Muscle of back (tissue), 13 donors: ENCODE measurements at places on chromosomes 7 and 10.

DNA sequence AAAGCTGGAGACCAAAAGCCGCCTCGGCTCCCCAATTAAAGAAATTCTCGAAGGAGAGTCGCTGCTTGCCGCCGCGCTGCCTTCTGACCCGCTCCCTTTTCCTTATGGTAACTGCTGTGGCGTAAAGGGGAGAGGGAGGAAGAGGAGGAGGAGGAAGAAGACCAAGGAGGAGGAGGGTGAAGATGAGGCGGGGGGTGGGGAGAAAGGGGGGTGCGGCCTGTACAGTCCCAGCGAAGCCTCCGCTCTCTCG, 388 bp downstream of the CNOT4 start:
- no peak for DNase-seq

- no peak for DNase-seq
Observed at GRCh38 chr7:55502858-55503440, 69.4 kb downstream of the VOPP1 start.

- no peak for DNase-seq
Observed at GRCh38 chr10:66472156-66472555, 453.7 kb upstream of the LRRTM3 start.

GRCh38 chr10:25493122-25493893, 318.5 kb downstream of the GPR158 start:
- DNase-seq, result no peak

- DNase-seq, result no peak
Observed at GRCh38 chr7:1704811-1705738, 35.0 kb downstream of the ELFN1 start.

DNA sequence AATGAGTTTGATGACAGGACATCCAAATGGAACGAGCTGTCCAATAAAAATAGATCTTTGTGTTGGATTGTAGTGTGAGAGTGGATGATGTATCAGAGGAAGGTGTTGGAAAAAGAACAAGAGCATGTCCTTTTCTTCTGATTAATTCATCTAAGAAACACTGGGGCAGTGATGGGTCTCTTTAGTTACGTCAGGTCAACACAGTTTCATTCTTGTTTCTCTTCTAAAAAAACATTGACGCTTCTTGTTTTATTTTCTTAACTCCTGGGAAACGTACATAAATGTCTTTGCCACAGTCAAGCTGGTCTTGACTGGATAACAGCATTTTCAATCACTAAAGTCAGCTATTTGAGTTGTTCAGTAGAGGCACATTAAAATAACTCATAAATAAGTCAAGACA, 67.0 kb downstream of the PPP1R9A start:
- DNase-seq, result no peak
